ENCODE measurements at places on chromosomes 4 and X. TPM values are rescaled to one million over a fixed set of nuclear protein-coding genes. Genes with fewer than 3 reads are reported as not detected.

The POU3F4 gene
- total RNA-seq, result not detected

The ARHGAP4 gene
- total RNA-seq, result 135 TPM

The ETDB gene
- not detected for total RNA-seq

The TLR6 gene
- 1.8 TPM for total RNA-seq

The RBM47 gene
- total RNA-seq, result 4.4 TPM

The MAP9 gene
- 8.1 TPM for total RNA-seq

The TEX13B gene
- not detected for total RNA-seq

The SLC4A4 gene
- total RNA-seq, result 0.16 TPM

The NPY2R gene
- total RNA-seq, result not detected

The PDK3 gene
- 47.4 TPM for total RNA-seq

The TMSB4X gene
- total RNA-seq, result 3,666 TPM

The ZCCHC12 gene
- 1.3 TPM for total RNA-seq

The ADGRG2 gene
- not detected for total RNA-seq

The CFAP99 gene
- total RNA-seq, result not detected

The TRIM75 gene
- total RNA-seq, result not detected

The SOX3 gene
- total RNA-seq, result not detected

The MAGEB10 gene
- not detected for total RNA-seq

The ARX gene
- total RNA-seq, result not detected

The MYOZ2 gene
- total RNA-seq, result not detected

The HPGD gene
- 1.6 TPM for total RNA-seq

The ADH1A gene
- not detected for total RNA-seq

The CD40LG gene
- total RNA-seq, result 146 TPM

The PLP1 gene
- not detected for total RNA-seq

The GYG2 gene
- total RNA-seq, result not detected

The SPANXN4 gene
- not detected for total RNA-seq

The CRMP1 gene
- not detected for total RNA-seq

The FGF13 gene
- not detected for total RNA-seq

The IKBKG gene
- 32.7 TPM for total RNA-seq

The TCEANC gene
- 2.3 TPM for total RNA-seq

The NAT8L gene
- 0.39 TPM for total RNA-seq

The PABPC1L2A gene
- total RNA-seq, result not detected

The NHS gene
- total RNA-seq, result 6.7 TPM

The IL2RG gene
- total RNA-seq, result 342 TPM

The PDLIM3 gene
- total RNA-seq, result not detected

The FSTL5 gene
- not detected for total RNA-seq

The MAGEH1 gene
- 13.4 TPM for total RNA-seq

The ELMOD2 gene
- 13.2 TPM for total RNA-seq

The KLF8 gene
- 4.9 TPM for total RNA-seq

The ZNF157 gene
- 0.79 TPM for total RNA-seq

The XIAP gene
- 27.7 TPM for total RNA-seq

The HMX1 gene
- total RNA-seq, result not detected

The NOX1 gene
- total RNA-seq, result not detected

The PHOX2B gene
- total RNA-seq, result not detected

The SPIN2A gene
- total RNA-seq, result 0.43 TPM

The UGT2A3 gene
- not detected for total RNA-seq

Data from activated CD4-positive, alpha-beta T cell treated with anti-CD3 and anti-CD28 coated beads for 36 hours (primary cell).